ENCODE measurements at places on chromosomes 6 and 20.

DNA sequence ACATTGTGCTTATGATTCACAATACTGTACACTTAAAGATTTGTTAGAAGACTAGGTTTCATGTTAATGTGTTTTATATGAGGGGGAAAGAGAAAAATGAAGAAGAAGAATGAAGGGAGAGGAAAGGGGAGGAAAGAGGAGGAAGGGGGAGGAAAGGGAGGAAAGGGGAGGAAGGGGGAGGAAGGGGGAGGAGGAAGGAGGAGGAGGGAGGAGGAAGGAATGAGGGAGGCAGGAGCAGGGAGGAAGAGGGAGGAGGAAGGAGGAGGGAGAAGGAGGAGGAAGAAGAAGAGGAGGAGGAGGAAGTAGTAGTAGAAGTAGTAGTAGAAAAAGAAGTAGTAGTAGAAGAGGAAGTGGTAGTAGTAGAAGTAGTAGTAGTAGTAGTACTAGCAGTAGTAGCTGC lies 70.6 kb downstream of the COL21A1 start:
- no peak for DNase-seq

DNA sequence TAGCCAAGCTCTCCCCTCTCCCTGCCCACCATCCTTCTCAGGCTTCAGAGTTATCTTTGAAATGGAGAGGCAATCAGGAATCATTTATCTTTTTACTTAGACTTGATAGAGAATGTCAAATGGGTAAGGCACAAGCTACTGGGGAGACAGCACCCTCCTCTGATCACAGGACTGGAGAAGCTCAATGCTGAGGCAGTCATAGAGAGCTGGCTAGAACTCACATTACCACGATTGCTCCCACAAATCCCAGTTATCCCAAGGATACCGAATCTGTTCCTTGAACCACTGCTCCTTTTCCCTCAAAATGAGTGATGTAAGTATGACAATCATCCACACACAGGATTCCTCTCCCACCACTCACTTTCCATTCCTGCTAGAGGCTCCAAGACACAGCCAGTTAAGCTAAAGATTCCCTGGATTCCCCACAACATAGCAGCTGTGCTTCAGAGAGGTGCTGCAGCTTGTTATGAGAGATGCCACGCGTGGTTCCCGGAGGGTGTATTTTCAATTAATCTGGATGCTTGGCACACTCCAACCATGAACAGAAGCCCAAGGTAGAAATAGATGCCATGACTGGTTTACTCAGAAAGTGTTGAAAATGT lies 96.2 kb upstream of the VGLL2 start:
- no peak for DNase-seq

DNA sequence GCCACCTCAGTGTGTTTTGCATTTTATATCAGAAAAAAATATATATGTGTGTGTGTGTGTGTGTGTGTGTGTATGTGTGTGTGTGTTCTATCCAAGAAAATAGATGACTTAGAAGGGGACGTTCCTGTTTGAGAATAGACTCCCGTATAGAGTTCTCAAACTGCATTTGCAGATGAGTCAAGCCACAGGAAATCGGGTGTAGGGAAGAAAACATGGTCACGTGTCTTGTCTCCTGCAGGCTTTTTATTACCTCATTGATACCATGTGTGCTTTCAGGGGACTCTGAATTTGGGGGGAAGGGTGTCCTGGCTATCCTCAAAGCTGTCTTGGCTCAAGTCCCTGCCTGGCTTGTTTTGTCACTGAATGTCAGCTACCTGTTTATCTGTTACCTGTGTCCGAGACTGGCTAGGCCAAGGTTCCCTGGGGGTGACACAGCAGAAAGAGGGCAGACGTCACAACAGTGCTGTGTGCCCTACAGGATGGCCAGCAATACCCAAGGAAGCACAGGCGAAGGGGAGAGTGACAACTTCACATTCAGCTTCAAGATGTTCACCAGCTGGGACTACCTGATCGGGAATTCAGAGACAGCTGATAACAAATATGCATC lies 55.7 kb upstream of the NOP56 start:
- no peak for DNase-seq

- DNase-seq = peak; percentile 39
These were observed 764 bp downstream of the ZNF292 start for GRCh38 chr6:87155842-87156815.

DNA sequence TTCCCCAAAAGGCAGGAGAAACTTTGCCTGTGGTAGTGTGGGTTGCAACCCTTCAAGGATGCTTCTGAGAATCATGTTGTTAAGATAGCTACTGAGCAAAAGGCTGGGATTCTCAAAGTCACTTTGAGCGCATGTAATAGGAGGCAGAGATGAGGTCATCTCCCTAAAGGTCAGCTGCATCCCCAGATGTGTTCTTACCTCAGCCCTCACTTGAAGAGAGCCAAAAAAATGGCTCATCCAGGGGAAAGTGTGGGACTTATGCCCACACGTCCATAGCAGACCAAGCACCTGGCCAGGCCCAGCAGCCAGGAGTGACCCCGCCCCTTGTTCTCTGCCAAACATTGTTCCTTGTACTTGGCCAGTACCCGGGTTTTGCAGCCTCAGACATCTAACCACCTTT lies 187.0 kb upstream of the BMP2 start:
- DNase-seq = no peak

DNA sequence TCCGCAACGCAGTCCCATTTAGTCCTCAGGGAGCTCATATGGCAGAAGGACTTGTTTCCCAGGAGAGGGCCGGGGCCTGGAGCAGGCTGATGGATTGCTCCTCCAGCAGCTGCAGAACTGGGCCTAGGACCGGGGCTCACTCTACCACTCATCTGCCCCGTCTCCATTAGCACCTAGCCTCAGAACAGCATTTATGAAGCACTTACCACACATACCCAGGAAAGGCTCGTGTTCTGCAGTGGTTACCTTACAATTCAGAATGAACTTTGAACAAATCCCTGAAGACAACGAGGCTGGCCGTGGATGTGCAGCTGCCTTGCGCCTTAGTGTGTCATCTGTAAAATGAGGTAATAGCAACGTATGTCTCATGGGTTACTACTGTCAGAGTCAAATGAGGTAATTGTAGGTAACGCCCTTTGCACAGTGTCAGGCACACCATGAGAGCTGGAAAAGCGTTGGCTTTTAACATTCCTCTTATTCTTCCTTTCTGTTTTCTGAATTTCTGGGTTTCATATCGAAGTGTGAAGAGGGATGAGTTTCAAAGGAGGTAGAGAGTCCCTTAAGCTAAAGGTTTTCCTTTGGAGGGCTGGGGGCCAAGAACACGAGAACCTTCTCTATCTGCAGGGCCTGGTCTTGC lies 46.3 kb upstream of the CD93 start:
- DNase-seq = no peak

GRCh38 chr6:55286824-55287223 lies 40.4 kb upstream of the GFRAL start:
- DNase-seq = no peak

GRCh38 chr6:37974381-37974780 lies 154.9 kb downstream of the ZFAND3 start:
- DNase-seq = no peak

- DNase-seq = no peak
These were observed 1223.7 kb upstream of the EYS start for GRCh38 chr6:66930559-66931290.

DNA sequence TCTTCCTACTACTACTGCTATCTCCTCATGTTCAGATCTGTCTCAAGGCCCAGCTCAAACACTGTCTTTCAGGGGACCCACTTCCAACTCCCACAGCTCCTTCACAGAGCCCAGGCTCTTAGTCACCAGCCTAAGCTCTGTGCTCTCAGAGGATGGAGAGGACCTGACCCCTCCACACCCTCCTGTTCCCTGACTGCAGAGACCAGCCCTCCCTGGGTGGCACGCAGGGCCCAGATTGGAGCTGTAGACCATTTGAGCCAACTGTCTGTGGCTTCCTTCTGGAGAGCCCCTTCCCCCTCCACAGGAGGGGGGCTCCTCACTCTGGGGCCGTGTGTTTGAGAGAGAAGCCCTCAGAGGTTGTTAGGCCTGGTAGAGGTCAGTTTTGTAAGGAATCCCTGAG lies 9.8 kb downstream of the SNPH start:
- DNase-seq = no peak

DNA sequence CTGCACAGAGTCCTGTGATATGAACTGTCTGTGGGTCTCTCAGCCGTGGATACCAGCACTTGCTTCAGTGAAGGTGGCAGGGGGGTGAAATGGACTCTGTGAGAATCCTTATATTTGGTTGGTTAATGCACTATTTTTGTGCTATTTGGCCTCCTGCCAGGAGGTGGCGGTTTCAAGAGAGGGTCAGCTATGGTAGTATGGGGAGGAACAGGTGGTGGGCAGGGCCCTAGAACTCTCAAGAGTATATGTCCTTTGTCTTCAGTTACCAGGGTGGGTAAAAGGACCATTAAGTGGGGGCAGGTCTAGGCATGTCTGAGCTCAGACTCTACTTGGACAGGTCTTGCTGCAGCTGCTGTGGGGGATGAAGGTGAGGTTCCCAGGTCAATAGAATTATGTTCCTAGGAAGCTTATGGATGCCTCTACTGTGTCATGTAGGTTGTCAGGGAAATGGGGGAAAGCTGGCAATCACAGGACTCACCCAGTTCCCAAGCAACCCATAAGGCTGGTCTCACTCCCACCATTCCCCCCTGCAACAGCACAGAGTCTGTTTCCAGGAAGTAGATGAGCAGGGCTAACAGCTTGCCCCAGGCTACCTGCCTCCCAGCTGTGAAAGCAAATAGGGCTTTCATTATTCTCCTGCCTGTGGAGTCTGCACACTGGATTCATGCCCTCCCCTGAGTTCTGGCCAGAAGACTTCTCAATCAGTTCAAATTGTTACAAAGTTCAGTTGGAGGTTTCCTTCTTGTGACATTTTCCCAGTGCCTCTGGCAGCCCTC lies 56.8 kb upstream of the PHIP start:
- DNase-seq = no peak

- no peak for DNase-seq
These were observed 265.6 kb upstream of the JAG1 start for GRCh38 chr20:10939331-10939941.

GRCh38 chr20:2387180-2387577 lies 6.5 kb downstream of the TGM6 start:
- DNase-seq = no peak

GRCh38 chr6:133584823-133585222 lies 304.1 kb upstream of the TCF21 start:
- no peak for DNase-seq

- DNase-seq = no peak
These were observed 1.5 kb downstream of the FAM50B start for GRCh38 chr6:3850451-3851203.

- DNase-seq = no peak
These were observed 575 bp downstream of the WTAP start for GRCh38 chr6:159727717-159728445.

- no peak for DNase-seq
These were observed 44.5 kb upstream of the DSE start for GRCh38 chr6:116326181-116326671.

- peak; percentile 57 for DNase-seq
These were observed 44.0 kb downstream of the EFCAB8 start for GRCh38 chr20:32902456-32903420.

DNA sequence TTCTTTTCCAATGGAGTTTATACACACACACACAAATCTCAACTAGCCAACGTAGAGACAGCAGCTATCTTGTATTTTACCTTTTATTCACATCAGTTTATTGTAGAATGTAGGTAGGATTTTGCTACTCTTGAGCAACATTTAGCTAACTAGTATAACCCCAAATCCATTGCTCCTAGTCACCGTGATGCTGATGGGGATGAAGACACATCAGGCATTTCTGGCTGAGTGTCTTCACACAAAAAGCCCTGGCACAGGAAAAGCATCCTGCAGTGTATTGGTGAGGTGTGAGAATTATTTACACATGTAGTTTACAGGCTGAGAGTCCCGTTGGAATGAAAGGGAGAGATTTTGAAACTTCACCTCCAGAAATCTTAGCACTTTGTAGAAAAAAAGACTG lies 65.9 kb upstream of the FBXL4 start:
- DNase-seq = no peak

DNA sequence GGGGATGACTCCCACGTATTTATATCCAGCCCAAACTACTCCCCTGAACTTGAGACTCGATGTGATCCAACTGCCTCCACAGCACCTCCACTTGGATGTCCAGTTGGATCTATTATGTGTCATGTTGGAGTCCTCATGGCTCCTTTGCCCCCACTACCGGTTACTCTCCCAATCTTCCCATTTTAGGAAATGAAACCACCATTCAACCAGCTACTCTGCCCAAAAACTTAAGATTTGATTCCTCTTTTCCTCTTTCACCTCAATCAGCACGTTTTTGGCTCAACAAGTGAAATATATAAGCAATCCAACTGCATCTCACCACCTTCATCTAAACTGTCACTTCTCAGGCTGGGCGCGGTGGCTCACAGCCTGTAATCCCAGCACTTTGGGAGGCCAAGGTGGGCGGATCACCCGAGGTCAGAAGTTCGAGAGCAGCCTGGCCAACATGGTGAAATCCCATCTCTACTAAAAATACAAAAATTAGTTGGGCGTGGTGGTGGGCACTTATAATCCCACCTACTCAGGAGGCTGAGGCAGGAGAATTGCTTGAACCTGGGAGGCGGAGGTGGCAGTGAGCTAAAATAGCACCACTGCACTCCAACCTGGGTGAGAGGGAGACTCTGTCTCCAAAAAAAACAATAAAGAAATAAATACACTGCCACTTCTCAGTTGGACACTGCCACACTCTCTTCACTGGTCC lies 3.4 kb downstream of the AHCY start:
- no peak for DNase-seq

- DNase-seq = peak; percentile 24
These were observed 131.6 kb downstream of the OGFRL1 start for GRCh38 chr6:71420095-71420692.

- DNase-seq = no peak
These were observed 610.4 kb downstream of the RFPL4B start for GRCh38 chr6:112957536-112957916.

DNA sequence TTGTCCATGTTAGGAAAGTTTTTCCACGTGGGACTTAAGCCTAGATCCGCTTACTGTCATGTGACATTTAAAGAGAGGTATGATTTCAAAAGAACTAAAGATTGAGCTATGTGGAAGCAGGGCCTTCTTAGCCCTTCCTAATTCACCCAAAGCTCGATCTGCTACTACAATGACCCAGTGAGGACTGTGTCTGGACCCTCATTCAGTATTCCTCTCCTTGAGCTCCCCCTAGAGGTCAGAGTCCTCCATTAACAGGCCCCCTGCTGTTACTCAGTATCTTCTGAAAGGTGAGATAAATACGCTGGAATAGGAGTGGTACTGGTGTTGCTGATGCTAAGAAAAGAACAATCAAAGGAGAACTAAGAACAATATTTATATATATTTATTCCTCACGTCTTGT lies 414.0 kb downstream of the GJA1 start:
- DNase-seq = no peak

GRCh38 chr6:74578339-74578738 lies 627.5 kb downstream of the COL12A1 start:
- DNase-seq = no peak

GRCh38 chr6:150992703-150993102 lies 127.2 kb downstream of the MTHFD1L start:
- no peak for DNase-seq

- DNase-seq = no peak
These were observed 37.3 kb downstream of the MRS2 start for GRCh38 chr6:24439858-24440539.

GRCh38 chr6:167058261-167058660 lies 59.1 kb downstream of the CEP43 start:
- no peak for DNase-seq

- DNase-seq = peak; percentile 30
These were observed 35.2 kb upstream of the HLA-G start for GRCh38 chr6:29792123-29793035.

GRCh38 chr6:157763129-157763903 lies 59.7 kb upstream of the SNX9 start:
- no peak for DNase-seq

- no peak for DNase-seq
These were observed 5.5 kb downstream of the OGFRL1 start for GRCh38 chr6:71294121-71294523.

GRCh38 chr6:4936681-4937041 lies 67.2 kb downstream of the RPP40 start:
- DNase-seq = no peak

Data from posterior cingulate gyrus (tissue), 11 donors.